Globus pallidus (tissue), 1 donor: ENCODE measurements at places on chromosomes 2 and 18.

GRCh38 chr2:26080356-26080755 is 46.5 kb downstream of the RAB10 start:
- no peak for DNase-seq

GRCh38 chr18:32252141-32252860 is 62.5 kb downstream of the MEP1B start:
- DNase-seq = no peak

GRCh38 chr18:79965119-79965902 is 868 bp downstream of the HSBP1L1 start:
- no peak for DNase-seq

DNA sequence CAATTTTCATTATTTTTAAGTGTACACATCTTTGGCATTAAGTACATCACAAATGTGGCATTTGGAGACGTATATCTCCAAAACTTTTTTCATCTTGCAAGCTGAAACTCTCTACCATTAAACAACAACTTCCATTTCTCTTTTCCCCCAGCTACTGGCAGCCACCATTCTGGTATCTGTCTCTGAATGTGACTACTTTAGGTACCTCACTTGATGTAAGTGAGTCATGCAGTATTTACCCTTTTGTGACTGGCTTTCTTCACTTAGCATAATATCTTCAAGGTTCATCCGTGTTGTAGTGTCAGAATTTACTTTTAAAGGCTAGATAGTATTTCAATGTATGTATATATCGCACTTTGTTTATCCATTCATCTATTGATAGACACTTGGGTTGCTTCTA is 17.0 kb downstream of the BABAM2 start:
- DNase-seq = no peak

- no peak for DNase-seq
Observed at GRCh38 chr2:176018708-176019107, 16.6 kb upstream of the LNPK start.

- DNase-seq = no peak
Observed at GRCh38 chr2:84894131-84894586, 11.3 kb upstream of the TMSB10 start.
